CD8-positive, alpha-beta memory T cell (primary cell): ENCODE measurements at places on chromosomes 2 and 18. TPM values are rescaled to one million over a fixed set of nuclear protein-coding genes. Genes with fewer than 3 reads are reported as not detected.

The REG3A gene
- total RNA-seq = not detected

The UCN gene
- total RNA-seq = 1.7 TPM

- DNase-seq = no peak
- H3K27me3 ChIP-seq = no peaks in the 10 kb centered on the region
- no peaks in the 10 kb centered on the region for H3K4me1 ChIP-seq
- no peak overlapping the region for H3K27ac ChIP-seq
- no peak overlapping the region for H3K4me3 ChIP-seq
These were observed 73.4 kb downstream of the SLC66A3 start for GRCh38 chr2:11228692-11229091.

DNA sequence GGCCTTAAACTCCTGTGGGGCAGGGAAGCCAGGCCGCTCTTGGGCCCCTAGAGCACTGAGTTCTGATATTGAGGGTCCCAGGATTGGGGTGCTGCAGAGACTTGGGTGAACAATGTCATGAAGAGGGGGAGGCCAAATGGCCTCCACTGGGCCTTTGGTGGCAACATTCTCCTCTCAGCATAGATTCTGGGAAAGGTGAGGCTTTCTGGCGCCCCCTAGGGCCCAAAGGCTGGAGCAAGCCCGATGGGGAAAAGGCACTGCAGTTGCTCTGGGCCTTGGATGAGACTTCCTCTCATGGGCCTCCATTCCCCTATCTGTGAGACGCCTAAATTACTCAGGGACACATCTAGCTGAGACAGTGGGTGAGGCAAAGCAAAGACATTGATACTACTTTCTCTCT lies 84.8 kb downstream of the ACAA2 start:
- DNase-seq = no peak
- no peaks in the 10 kb centered on the region for H3K4me1 ChIP-seq
- H3K27ac ChIP-seq = no peak overlapping the region

The CHST9 gene
- total RNA-seq = not detected

DNA sequence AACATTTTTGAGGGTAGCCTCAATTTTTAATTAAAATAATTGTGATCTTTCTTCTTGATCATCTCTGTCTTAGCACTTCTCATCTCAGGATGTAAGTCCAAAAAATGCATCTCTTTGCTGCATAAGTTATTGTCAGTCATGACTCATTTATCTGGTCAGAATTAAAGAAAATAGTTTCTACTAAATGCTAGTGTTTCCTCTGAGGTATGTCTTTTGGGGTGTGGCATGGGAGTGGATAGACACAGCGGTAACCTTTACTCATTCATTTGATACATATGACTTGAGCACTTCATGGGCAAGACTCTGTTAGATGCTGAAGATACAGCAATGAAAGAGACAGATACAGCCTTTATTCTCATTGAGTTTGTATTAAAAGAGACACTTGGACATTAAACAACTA lies 284.7 kb downstream of the IRS1 start:
- no peaks in the 10 kb centered on the region for H3K4me1 ChIP-seq
- H3K4me3 ChIP-seq = no peak overlapping the region
- DNase-seq = no peak
- no peaks in the 10 kb centered on the region for H3K36me3 ChIP-seq

DNA sequence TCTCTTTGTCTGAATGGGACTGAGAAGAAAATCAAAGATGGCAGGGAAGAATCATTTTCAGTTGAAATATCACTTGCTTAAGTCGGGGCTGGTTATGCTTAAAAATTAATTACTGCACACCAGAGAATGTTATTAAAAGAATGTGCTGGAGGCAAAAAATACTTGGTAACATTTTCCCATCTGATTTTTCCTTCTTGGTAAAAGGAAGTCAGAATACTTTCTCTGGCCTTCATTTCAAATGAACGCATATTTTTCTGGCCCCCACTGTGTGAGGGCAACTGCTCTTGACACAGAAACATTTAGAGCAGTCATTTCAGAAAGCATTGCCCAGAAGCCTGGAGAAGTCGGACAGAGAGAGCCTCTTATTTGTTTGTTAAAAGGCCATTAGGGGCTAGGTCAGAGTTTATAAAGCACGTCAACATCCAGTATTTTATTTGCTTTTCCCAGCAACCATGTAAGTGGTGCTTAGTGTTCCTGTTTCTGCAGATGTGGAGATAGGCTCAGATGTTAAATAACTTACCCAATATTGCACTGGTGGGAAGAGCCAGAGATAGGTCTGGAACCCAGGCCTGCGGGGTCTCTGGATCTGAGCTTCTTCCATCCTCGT lies 32.9 kb upstream of the LYPD6B start:
- no peak overlapping the region for H3K4me3 ChIP-seq
- no peaks in the 10 kb centered on the region for H3K4me1 ChIP-seq
- H3K36me3 ChIP-seq = no peaks in the 10 kb centered on the region
- no peak overlapping the region for H3K27ac ChIP-seq

- H3K4me1 ChIP-seq = no peaks in the 10 kb centered on the region
- no peak for DNase-seq
- H3K27me3 ChIP-seq = peaks cover 35% of the 10 kb centered on the region
- no peak overlapping the region for H3K27ac ChIP-seq
- no peaks in the 10 kb centered on the region for H3K36me3 ChIP-seq
These were observed 7.2 kb upstream of the SIX3 start for GRCh38 chr2:44934038-44934982.

The RGPD4 gene
- total RNA-seq = 0.72 TPM

The SMAD7 gene
- total RNA-seq = 23.3 TPM

- no peaks in the 10 kb centered on the region for H3K36me3 ChIP-seq
- no peak for DNase-seq
- no peak overlapping the region for H3K4me3 ChIP-seq
- H3K27me3 ChIP-seq = no peaks in the 10 kb centered on the region
These were observed 97.4 kb downstream of the RHOB start for GRCh38 chr2:20544153-20544747.

DNA sequence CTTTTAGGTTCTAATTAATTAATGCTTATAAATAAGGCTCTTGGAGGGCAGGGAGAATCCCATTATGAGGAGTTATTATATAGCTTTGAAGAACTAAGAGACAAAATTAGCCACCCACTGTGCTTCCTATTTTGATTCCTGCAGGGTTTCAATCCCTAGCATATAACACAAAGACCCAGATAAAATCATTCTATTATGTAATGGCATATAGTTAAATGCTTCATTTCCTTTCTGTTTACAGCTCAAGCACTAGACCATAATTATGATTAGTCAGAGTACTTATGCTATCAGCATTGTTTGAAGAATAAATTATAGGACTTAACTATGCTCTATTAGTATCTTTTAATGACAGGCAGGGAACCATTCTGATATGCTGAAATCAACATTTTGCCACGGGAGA lies 9.1 kb downstream of the GPR155 start:
- no peak for DNase-seq
- peaks cover 5% of the 10 kb centered on the region for H3K36me3 ChIP-seq
- H3K4me1 ChIP-seq = no peaks in the 10 kb centered on the region
- no peak overlapping the region for H3K4me3 ChIP-seq
- H3K27me3 ChIP-seq = no peaks in the 10 kb centered on the region
